ENCODE measurements at places on chromosomes 11 and 22.

DNA sequence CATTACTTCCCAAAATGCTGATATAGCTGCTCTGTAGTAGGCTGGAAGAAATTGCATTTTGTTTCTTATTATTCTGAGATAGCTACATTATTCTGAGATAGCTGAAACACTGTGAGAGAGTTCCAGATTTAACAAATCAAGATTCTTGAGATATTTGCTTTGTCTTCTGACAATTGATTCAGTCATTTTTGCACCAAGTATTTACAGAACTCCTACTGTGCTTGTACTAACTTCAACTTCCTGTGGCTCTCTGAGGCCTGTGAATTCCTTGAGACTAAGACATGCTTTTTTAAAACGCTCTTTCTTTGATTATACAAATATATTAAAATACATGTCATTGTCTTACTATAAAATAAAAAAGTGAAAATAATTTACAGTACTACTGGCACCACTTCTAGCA, 52.7 kb downstream of the USP47 start:
- DNase-seq: no peak

DNA sequence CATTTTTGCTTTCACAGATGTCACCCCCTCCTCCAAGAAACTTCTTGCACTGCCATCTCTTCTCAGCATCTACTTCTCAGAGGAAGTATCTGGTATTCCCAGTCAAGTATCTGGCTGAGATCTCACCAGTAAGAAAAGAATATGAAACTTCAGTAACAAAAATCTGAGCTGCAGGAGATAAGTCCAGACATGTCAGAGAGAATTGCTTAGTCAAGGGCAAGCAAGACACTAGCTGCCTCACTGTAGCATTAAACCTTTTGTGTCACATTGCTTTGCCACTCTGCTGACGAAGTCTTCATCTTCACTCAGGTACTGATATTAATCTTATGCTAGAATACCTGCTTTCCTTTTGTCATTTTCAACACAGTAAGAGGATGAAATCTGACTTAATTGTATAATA, 70.6 kb upstream of the ZC3H12C start:
- DNase-seq: no peak

- DNase-seq: no peak
Observed at GRCh38 chr22:32854351-32854804, 52.9 kb downstream of the TIMP3 start.

- DNase-seq: no peak
Observed at GRCh38 chr11:13857828-13858227, 104.7 kb upstream of the SPON1 start.

GRCh38 chr22:50729391-50730012, 8.5 kb upstream of the ACR start:
- DNase-seq: peak; percentile 39

Measured in cerebellar cortex (tissue), 1 donor.